Calu3 (cell line): ENCODE measurements at places on chromosomes 2 and 18.

DNA sequence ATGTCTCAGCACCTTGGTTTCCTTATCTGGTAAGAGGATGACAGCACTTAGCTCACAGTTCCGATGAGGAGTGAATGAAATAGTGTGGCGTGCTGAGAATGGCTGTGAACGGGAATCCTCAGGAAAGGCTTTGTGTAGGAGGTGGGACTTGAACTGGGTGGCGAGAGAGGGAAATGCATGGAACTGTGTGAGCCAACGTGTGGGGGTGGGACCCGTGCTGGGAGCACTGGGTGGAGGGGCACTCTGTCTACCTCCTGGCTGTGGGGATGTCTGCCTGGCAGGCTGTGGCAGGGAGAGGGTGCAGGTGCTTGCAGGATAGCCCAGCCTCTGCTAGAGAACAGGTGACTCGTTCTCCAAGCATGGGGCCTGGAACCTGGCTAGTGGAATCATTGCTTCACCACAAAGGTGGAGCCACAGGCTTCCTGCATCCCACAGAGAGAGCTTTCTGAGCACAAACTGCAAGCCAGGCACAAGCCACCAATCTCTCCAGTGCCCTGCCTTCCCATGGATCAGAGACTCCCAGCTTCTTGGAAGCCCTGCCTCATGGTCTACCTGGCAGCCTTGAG is 145.2 kb downstream of the CELF4 start:
- DNase-seq: no peak

- no peak for DNase-seq
Observed at GRCh38 chr2:236612737-236613136, 43.1 kb downstream of the ACKR3 start.

DNA sequence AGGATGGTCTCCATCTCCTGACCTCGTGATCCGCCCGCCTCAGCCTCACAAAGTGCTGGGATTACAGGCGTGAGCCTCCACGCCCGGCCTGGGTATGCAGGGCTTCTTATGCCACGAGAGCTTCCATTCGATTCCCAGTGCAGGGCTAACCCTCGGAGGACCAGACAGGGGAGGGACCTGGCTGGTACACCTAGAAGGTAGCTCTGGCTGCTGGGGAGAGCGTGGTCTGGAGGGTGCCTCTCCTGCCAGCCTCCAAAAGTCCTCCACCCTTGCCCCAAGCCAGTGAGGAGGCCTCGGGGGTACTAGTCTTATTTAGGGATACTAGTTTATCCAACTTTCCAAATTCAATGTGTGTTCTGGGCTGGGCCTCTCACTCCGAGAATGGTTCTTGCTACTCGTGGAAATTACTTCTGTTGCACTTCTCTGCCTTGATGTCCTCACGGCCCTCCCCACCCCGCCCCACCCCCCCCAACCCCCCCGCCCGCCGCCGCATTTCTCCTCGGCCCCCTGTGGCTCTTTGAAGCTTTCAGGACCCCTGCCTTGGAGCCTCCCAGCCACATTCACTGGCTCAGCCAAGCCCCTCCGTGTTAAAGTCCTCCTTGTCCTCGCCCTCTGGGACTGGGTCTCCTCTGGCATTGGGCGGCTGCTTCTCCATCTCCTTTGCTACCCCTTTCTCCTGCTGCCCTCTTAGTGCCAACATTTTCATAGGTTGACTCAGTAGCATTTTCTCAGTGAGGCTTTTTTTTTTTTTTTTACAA is 143.0 kb upstream of the EPAS1 start:
- no peak for DNase-seq

DNA sequence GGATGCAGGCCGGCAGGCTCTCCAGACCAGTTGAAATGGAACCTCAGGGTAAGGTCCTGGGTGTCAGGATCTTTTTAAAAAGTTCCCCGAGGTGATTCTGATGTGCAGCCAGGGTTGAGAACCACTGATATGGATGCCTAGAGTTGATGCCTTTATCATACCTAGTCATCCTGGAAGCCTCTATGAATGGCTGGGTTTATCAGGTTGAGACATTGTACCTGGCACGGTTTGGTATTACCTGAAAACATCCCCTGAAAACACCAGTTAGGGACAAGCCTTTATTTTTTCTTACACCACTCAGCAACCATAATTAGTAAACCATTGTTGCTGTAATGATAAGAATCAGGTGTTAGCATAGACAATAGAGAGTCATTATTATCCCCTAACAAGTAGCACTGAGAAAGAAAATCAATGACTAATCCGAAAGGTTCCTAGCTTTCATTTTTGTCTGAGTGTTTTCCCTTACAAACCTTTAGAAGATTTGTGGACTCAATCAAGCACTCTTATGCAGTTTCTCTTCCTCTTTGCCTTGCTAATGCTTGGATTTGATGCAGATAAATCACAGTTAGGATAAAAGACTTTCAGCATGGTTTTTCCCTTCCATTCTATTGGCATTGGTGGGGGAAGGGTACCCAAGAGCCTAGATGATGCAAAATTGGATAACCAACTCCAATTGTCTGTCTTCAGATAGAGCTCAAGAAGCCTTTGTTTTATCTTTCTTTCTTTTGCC is 116.5 kb upstream of the LYPD6 start:
- DNase-seq: no peak

DNA sequence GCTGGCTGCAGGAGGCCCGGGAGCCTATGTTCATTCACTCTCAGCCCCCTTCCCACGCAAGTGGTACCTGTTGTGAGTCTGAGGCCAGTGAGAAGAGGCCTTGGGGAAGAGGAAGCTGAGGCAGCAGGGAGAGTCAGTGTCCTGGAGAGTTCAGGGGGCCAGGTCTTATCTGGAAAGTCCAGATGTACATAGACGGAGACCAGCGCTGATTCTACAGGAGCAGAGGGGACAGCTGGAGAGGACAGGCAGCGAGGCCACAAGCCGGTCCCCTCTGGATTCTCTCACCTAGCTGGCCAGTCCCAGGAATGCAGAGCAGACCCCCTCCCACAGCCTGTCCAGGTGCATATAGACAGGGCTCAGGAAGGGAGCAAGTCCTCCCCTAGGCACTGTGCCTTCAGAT is 29.1 kb upstream of the SELENOI start:
- no peak for DNase-seq
